ENCODE measurements at places on chromosomes 5 and 9.

DNA sequence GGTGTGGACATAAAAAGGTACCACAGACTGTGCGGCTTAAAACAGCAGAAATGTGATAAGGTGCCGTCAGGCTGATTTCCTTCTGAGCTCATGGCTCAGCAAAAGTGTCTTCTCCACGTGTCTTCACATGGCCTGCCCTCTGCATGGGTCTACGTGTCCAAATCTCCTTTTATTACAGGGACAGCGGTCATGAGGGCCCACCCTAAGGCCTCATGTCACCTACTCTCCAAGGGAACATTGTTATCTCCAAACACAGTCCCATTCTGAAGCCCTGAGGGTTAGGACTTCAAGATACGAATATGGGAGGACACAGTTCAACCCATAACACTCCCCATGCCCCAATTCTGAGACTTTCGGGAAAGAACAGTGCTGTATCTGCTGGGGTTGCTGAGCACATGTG, 35.2 kb downstream of the COL23A1 start:
- DNase-seq: no peak

- no peak for DNase-seq
Measured at GRCh38 chr5:118598311-118598710, 390.0 kb downstream of the DTWD2 start.

- peak; percentile 61 for DNase-seq
Measured at GRCh38 chr5:9547122-9547947, 1.5 kb upstream of the SEMA5A start.

DNA sequence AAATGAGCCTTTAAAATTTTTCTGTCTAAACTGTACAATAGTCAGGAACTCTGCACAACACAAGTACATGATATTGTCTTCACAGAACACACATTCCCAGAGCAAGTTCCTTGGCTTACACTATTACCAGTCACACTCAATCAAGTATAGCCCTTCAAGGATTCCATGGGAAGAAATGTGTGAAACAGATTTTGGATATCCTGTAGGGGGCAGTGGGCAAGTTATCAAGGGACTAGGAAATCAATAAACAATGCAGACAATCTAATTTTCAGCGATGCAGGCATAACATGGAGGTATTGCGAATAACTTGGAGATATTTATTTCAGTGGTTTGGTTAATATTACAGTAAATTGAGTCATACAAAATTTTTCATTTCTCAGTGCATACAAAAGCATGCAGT, 1171.5 kb upstream of the NUDT12 start:
- DNase-seq: no peak

DNA sequence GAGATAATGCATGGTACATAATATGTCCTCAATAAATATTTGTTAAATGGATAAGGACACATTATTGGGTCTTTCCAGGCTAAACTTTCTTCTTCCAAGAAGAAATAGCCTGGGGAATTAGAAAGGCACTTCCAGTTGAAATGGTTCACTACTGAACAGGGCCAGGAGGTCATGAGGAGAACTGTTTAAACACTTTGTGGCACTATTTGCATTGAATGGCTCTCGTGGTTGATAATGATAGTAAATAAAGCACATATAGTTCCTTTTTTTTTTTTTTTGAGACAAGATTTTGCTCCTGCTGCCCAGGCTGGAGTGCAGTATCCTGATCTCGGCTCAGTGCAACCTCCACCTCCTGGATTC, 19.9 kb upstream of the CAST start:
- no peak for DNase-seq

DNA sequence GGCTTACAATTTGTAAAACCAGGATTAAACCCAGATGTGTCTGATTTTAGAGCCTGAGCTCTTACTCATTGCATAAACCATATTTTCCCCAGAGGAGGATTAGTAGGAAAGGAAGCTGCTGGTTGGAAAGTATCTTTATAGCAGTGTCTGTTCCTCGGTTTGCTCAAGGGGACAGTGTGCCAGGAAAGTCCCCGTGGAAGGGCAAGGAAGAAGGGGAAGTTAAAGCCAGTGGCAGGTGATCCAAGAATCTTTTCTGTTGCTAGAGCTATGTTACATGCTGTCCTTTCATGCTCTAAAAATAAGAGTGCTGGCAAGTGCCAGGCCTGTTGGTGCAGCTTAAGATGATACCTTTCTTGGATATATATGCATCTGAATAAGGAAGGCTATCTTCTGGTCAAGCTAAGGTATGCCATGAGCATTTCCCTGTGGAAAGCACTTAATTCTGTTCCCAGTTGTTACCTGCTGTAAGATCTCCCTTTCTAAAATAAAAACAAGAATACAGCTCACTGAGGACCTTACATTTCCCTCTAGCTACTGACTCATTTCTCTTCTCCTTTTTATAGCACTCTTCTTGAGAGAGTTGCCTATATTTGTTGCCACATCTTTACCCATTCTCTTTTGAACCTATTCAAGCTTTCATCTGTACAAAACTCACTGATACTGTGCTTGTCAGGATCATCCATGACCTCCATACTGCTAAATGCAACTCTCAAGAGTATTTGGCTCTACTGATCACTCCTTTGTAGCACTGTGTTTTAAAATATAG, 8.0 kb downstream of the PDCD1LG2 start:
- no peak for DNase-seq

- no peak for DNase-seq
Measured at GRCh38 chr9:70551801-70552200, 137.3 kb upstream of the KLF9 start.

GRCh38 chr5:107470295-107470582, 200.5 kb downstream of the EFNA5 start:
- DNase-seq: no peak

DNA sequence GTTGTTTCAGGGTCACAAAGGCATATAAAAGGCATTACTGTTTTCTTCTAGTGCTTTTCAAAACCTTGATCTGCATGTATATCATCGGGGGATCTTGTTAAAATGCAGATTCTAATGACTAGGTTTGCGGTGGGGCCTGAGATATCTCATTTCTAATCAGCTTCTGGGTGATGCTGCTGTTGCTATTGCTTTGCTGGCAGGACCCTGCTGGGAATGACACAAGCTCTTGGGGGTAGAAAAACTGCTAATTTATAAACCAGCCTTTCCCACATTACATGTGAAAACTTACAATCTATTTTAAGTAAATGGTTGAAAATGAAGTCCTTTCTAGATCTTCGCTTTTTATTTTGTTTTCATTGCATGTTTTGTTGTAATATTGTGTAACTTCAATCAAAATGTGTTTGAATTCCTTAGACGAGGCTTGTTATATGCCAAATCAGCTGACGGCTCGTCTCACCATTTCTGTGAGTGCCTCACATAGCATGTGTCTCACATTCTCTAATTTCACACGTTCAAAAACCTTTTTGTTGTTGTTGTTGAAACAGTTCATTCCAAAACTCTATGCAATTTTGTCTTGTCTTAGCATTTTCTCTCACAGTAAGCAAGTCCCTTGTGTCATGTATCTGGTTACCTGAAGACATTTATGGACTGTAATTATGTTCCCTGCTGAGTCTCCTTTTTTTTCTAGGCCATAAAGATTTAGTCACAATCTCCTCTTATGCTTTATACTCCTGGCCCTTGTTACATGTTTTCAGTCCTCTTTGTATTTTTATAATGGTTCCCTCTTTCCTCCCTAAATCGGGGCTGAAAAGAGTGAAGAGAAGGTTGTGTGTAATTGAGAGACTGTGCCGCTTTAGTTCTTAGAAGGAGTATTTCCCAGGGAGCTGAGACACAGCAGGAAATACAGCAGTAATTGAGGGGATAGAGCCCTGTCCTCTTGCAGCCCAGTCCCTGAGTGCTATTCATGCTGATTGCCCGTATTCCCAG, 521.0 kb upstream of the SEMA6A start:
- DNase-seq: no peak

- no peak for DNase-seq
Measured at GRCh38 chr5:33273985-33274384, 166.8 kb upstream of the TARS1 start.

DNA sequence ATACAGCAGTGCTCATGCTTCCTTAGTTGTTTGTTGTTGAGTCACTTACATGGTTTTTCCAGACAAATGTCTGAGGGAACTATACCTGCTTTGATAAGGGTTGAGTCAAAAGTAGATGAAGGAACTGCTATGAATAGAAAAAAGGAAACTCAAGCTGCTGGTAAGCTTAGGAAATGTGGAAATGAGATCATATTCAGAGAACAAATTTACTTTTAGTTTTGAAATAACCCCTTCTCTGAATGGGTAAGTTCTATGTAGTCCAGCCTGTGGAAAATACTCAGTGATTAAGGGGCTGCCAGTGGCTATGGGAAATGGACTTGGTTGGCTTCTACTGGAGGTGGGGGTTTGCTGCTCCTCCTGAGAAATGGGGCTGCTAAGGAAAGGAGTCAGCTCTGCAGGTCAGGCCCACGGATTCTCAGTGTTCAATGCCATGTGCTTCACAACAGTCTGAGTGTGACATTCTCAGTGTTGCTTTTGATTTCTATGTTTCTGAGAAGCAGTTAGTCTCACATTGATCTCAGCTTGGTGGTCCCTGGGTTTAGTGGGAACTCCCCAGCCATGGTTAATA, 47.7 kb upstream of the GLRX start:
- no peak for DNase-seq

- no peak for DNase-seq
Measured at GRCh38 chr5:81006947-81007636, 46.9 kb downstream of the RASGRF2 start.

DNA sequence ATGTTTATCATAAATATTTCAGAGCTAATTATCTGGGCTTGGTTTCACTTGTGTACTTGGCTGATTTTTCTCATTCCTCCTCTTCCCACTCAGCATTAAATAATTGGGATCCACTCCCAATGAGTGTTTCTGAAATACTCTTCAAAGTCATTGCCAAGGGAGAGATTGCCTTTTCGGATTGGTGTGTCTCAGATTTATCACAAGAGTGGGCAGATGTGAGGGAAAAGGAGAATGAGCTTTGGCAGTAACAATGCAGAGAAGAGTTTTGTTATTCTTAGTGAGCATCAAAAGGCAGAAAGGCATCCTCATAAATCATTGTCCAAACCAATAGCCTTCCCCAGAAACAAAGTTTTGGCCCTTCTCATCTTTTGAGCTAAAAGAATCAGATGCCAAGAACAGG, 79.2 kb downstream of the SEMA5A start:
- no peak for DNase-seq

- DNase-seq: no peak
Measured at GRCh38 chr5:121031491-121031890, 567.4 kb downstream of the PRR16 start.

- no peak for DNase-seq
Measured at GRCh38 chr9:38416461-38416860, 7.8 kb downstream of the IGFBPL1 start.

DNA sequence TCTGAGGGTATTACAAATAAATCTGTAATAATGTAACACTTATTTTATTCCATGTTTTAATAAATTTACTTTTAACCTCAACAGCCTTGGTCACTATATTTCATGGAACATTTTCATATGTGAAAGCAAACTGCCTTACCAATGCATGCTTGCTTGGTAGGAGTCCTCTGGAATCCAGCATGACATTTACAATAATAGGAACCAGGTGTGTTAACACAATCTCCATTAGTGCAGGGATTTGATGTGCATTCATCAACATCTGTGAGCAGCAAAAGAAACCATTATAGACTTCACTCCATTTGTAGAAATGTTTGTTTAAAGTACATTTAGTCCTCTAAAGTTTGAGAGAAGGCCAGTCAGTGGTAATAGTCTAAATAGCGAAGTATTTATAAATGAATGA, 159.4 kb downstream of the FBN2 start:
- no peak for DNase-seq

GRCh38 chr9:93058355-93059010, at the start of gene SUSD3:
Gene SUSD3, plus strand, starts transcription at chr9:93058701. Its CDS starts 42 bp downstream, at chr9:93058743.
- DNase-seq: no peak

DNA sequence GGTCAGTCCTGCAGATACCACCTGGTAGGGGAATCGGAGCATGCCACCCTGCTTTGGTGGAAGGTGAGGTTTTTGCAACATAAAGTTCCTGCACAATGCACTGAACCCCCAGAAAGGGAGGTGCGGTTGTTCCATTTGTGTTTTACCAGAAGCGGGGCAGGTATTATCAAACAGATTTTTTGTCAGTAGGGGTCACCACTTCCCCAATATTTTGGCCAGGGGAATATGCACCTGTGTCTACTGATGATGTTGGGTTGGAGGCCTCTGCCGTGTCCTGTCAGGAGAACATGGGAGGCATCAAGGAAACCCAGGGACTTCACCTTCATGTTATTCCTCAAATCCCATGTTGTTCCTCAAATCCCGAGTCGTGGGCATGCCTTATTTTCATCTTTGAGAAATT, 438.7 kb downstream of the NTRK2 start:
- DNase-seq: no peak

DNA sequence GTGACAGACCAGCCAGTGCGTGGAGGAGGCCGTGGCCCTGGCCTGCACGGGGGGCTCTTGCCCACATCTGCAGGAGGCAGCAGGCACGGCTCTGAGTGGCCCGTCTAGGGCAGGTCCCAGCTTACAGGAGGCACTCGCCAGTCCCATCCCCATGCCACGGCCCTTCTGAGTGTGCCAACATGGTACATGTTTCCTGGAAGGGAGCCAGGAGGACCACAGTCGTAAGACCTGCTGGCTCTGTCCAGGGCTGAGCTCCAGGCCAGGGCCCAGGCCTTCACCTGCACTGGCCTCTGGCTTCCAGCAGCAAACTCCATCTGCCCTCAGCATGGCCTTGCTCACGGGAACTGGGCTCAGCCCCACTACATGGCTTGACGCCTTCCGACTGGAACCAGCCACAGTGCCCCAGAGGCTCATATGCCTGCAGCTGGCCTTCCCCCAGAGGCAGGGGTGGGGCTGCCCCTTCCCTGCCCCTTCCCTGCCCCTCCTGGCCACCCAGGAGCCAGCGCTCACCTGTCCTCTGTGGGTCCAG, 3.8 kb downstream of the NKD2 start:
- no peak for DNase-seq

Data from spinal cord (tissue), 10 donors.